AG04449 (cell line): ENCODE measurements at places on chromosomes 4 and X.

GRCh38 chrX:129123795-129124194 is 399.5 kb downstream of the SMARCA1 start:
- no peak for DNase-seq

DNA sequence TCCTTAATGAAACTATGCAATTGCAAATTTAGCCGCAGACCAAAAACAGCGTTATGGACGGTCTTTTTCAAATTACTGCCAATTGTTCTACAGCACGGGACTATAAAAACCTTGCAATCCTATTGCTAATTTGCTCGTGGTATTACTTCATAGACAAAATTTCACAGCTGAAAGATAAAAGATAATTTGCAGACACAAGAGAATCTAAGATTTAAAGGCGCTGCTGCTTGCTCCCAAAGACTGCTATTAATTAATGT is 1.4 kb upstream of the CAMK2D start:
- no peak for DNase-seq

DNA sequence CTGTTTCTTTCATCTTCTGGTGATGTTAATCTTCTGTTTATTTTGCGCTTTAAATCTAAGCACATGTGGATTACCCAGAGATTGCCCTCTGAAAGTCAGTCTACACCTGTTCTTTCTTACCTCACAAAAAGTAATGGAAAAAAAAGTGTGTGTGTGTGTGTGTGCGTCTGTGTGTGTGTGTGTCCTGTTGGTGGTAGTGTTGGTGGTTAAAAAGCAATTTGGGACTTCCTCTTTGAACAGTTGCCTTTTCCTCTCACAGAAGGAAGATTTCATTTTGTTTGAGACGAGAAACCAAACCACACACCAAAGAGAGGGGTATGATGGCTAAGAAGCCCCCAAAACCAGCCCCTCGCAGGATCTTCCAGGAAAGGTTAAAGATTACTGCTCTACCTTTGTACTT is at the start of gene STAP1:
Gene STAP1 (plus strand): TSS at position 235 of the 400 bp plus-strand sequence. CDS start 83 bp downstream, at position 318.
- DNase-seq = no peak

DNA sequence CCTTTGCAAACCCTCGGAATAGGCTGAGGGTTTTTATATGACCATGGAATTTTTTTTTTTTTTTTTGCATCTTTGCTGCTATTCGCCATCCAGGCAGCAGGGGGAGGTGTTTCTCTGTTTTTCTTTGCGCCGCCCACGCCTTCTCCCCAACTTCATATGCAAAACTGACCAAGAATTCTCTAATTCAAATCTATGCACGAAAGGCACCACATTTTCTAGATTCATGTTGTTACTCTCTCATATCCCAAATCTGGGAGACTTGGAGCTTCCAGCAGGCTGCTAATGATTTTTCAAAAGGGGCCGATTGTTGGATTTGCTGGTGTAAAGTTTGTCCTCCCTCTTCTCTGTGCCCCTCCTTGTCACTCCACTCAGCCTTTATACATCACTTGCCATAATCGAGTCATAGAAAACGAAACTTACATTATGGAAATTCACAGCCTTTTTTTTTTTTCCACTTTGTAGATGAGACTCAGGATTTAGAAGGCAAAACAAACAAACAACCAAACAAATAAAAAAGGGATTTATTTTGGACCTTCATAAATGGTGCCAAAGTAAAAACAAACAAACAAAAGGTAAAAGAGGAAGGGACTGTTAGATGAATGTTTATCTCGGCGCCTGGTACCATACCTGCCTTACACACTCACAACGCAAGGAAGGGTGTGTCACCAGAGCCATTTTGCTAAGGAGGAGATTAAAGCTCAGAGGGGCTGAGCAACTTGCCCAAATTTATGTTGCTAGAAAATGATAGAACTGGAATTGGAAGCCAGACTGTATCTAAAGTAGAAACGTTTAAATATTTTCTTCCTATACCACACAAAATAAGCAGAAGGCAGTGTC is 29.3 kb upstream of the BOD1L1 start:
- DNase-seq = no peak

DNA sequence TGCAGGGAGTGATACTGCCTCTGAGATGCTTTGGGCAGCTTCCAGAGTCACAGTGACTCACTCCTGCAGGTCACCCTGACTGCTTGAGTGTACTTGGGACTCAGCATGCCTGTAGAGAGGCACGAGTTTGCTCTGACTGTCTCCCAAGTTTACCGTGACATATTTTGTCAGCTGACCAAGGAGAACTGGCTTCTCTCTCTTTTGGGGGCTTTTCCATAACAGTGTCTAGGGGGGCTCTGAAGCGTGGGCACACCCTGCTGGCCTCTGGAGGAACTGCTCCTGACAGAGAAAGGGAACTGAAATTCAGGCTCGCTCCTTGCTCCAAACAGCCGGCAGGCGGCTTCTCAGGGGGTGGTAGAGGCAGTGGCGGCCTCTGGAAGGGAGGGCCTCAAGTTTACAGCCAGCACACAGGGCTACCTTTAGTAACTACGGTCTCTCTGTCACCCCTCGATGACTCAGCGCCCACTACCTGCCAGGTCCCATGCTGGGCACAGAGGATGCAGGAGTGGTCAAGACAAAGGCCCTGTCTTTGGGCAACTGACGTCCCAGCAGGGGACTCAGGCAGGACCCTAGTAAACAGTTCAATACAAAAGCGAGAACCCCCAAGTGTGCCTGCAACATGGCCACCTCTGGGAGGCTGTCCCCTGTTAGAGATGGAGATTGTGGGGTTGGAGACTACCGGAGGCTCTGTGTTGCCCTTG is 17.8 kb downstream of the ZNF185 start:
- DNase-seq = peak; percentile 9

DNA sequence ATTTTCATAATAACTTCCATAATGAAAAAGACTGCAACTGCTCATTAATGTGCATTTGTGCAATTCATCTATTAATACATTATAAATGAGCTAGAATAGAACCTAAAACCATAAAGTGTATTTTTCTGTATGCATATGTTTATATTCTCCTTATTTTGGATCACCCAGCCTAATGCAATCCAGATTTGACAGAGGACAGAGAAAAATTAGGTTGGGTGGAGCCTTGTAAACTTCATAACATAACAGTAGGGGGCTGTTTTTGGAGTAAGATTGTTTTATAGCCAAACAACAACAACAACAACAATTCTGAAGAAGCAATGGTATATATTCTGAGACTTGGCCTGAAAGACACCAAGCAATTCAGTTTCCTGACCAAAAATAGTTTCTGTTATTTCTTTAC is 615.3 kb upstream of the SLIT2 start:
- no peak for DNase-seq

DNA sequence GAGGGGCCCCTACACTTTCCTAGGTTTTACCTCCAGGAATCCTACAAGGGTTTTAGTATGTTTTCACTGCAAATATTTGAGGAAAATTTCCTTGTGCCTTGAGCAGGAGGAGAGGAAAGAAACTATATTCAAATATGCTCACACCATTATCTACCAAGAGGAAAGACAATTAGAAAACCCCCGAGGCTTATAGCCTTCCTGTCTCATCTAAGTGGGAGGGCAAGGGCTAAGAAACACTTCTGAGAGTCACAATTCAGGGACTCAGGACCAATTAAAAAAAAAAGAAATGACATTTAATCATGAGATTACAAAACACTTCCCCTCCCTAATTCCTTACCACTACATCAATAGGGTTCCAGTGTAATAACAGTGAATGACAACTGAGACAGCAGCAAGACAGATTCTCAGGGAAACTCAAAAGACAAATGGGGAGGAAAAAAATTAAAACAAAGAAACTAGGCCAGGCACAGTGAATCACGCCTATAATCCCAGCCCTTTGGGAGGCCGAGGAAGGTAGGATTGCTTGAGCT is 45.6 kb downstream of the ATRX start:
- no peak for DNase-seq

DNA sequence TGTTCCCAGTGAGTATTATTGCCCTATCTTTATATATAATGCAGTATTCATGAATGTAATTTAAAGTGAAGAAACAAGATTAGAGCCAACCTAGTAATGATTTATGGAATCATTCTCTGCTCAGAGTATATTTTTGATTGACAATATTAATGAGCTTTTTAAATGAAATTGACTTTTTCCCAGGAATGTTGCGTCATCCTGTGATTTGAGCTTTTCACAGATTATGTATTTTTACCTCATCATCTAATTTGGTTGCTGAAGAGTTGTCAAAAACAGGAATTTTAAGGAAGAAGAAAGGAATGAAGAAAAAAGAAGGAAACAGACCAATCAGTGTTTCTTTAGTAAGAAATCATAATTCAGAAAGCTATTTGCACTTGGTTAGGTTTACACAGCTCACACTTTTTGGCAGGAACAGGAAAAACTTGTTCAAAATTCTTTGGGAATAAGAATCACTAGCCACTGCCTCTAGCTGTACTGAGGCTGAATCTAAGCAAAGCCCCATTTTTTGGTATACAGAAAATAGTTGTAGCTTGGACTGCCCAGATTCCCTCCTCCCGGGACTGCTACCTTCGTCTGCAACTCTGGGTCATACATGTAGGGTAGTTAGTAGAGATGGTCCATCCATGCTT is 27.3 kb downstream of the EXOC1 start:
- DNase-seq = no peak
